NCI-H1417 treated with DMSO at 0.1 percent for 48 hours (cell line): ENCODE measurements at places on chromosomes 1 and 21.

GRCh38 chr21:43273016-43273707, 104.4 kb downstream of the CRYAA start:
- no peak for DNase-seq

GRCh38 chr1:209156991-209157390, 426.5 kb upstream of the CAMK1G start:
- DNase-seq: no peak

DNA sequence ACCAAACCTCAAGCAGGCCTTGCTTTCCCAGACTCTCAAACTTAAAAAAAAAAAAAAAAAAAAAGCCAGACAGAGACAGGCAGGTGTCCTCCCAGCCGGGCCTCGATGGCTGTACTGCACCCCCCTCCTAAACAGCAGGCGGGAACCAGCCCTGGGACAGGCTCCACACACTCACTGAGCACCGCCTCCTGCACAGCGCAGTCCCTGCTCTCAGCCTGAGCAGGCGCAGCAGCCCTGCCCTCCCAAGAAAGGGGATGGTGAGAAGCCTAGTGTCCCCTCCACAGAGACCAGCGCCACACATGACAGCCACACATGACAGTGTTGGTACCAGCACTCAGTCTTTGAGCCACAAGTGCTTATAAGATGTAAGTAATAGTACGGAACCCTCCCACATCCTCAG, 11.9 kb downstream of the MX2 start:
- no peak for DNase-seq

GRCh38 chr1:82565146-82565545, 764.4 kb downstream of the ADGRL2 start:
- no peak for DNase-seq

DNA sequence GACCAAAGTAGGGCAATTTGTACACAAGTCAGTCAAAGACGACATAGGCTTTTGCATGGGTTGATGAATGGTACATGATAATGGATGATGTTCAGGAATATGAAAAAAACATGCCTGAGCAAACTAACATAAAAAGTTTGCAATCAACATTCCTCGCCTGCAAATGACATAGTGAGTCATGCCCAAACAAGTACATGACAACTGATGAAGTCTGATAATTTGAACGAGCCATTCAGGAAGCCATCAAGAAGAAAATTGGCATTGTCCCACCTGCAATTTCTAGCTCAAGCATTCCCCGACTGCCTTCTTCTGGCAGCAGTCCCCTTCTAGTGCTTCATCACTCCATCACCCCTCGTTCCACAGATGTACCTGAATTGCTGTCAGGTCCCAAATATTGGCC, 118.4 kb upstream of the NR5A2 start:
- DNase-seq: no peak
